ENCODE measurements at places on chromosomes 1 and 21.

GRCh38 chr1:174761901-174762585 is 237.7 kb upstream of the CACYBP start:
- DNase-seq, result no peak

DNA sequence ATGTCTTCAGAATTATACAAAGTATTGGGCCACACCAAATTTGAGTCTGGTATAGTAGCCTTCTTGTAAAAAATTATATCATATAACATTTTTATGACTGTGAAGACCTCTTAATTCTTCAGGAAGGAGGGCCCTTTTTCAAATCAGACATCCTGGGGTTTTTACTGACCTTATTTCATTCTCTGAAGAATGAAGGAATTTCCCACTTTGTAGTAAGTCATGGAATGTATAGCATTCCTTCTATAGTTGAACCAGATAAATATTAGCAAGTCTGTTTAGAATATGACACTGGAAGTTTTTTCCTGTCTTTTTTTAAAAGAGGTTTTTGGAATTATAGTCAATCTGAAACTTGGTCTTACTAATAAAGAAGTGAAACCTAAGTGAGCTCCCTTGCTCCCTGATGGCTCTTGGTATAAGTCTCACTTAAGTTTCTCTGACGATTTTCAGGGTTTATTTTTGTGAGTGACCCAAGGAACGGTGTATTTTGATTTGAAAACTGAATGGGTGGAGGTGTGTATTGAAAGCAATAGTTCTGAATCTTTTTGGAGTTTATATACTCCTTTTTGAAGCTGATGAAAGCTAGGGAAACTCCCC is 23.7 kb downstream of the SNX27 start:
- DNase-seq, result no peak

DNA sequence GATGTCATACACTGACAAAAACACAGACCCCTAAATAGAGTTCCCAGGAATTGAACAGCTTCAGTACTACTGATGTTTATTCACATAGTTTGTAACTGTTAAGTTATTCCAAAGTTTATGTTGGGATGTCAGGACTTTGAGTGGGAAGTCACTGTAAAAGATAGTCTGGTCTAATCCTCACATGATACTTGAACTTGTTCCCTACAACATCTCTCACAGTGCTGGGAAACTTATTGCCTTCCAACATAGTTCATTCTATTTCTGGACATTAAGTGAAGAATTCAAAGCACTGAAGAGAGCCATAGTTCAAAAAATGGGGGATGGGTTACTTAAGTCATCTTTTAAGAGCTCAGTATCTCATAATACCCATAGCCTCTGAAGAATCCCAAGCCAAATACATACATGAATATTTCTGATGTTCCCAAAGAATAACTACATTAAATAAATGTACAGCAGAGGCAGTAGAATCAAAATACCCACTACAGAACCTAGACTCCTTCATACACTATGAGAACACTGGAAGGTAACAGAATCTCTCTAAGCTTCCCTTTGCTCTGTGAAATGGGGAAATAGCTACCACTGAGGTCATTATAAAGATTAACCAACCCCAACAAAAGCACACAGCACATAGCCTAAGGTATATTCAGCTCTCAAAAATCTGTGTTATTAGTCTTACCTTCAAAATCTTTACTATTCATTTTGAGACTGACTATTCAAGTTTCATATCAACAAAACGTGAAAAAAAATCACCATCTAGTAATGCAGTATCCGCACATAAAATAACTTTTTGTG is 81.4 kb downstream of the ESRRG start:
- DNase-seq, result no peak

DNA sequence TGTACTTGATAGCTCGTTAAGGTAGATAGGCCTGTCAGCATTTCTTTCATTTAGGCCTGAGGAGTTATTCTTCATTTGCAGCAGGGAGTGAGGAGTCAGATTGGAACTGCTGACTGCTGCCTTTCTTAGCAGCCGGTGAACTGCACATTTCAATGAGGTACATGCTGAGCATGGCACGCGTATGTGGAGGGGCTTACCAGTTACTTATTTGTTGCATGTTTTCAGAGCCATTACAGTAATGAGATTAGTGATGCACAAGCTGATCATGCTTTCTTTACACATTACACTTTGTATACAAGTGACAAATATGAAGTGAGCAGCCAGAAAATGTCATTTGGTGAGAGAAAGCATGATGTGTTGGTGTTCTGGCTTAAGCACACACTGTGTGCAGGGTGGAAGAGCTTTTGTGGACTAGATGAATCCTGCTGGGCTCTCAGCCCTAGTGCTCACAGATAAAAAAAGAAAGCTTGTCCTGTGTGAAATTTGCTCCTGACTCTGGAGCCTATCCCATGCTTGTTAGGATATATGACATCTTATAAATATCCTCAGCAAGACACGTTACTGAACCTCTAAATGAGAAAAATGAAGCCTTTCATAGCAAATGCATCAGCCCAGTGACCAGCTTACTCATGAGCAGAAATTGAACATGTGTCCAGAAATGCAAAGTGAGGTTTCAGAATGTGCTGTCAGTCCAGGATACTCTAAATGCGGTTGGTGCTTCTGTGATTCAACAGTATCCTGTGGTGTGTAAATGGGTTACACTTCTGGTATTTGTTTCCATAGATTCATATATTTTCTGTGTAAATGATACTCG is 574.7 kb upstream of the ADGRL2 start:
- no peak for DNase-seq

- no peak for DNase-seq
These were observed 11.5 kb downstream of the KNCN start for GRCh38 chr1:46539972-46540371.

DNA sequence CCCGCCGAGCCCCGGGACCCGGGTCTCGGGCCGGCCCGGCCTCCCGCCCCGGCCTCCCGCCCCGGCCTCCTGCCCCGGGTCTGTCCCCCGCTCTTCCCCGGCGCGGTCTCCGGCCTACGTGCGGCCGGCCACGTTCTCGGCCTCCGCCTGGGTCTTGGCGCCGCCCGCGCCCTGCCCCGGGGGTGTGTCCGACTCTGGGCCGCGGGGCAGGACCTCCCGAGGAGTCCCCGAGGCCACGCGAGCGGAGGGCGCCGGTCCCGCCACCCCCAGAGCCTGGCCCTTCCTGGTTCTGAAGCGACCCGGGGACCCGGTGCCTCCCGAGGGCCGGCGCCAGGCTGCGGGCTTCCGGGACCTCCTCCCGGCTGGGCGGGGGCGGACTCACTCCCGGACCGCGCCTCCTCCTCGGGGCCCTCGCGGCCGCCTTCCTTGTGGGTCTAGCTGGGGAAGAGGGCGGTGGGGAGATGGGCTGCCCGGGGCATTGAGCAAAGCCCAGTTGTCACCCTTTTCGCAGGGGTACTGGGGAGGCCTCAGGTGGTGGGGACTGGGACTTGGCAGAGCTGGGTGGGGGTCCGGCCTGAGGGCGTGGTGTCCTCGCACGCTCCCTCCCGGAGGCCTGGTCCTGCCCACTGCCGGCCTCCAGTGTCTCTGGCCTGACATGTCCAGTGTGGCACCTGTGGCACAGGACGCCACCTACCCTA is 558 bp downstream of the PFKL start:
- peak; percentile 68 for DNase-seq

- DNase-seq, result no peak
These were observed 4.7 kb downstream of the MYSM1 start for GRCh38 chr1:58695206-58695605.

- DNase-seq, result no peak
These were observed 133.3 kb upstream of the C1orf105 start for GRCh38 chr1:172287208-172287607.

GRCh38 chr21:45282283-45283034 is 5.2 kb downstream of the POFUT2 start:
- DNase-seq, result no peak

DNA sequence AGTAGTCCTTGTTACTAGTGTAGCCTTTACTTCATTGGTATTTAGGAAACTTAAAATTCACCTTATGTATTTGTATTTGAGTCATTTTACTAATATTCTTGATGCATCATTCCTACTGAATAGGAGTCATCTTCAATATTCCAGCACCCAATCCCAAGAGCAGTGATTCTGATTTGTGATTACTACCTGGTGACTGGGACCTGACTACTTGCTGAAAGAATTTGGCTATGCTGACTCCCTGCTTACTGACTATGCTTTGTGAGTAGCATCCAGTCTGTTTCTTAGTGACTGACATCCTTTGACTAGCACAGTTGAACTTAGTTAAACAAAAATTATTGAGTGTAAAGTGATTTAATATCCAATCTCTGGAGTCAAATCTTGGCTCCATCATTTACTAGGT is 129.9 kb upstream of the NEGR1 start:
- no peak for DNase-seq

- DNase-seq, result no peak
These were observed 59.6 kb downstream of the HSF2BP start for GRCh38 chr21:43599728-43600127.

GRCh38 chr1:145949219-145949618 is 8.6 kb downstream of the LIX1L start:
- DNase-seq, result no peak
